Activated T-helper 1 cell treated with Interleukin-2 at 50 U/mL for 16 hours (primary cell): ENCODE measurements at places on chromosomes 16 and 17.
A peak's percentile ranks its signal among the peaks of the same experiment; 100 is the strongest.

DNA sequence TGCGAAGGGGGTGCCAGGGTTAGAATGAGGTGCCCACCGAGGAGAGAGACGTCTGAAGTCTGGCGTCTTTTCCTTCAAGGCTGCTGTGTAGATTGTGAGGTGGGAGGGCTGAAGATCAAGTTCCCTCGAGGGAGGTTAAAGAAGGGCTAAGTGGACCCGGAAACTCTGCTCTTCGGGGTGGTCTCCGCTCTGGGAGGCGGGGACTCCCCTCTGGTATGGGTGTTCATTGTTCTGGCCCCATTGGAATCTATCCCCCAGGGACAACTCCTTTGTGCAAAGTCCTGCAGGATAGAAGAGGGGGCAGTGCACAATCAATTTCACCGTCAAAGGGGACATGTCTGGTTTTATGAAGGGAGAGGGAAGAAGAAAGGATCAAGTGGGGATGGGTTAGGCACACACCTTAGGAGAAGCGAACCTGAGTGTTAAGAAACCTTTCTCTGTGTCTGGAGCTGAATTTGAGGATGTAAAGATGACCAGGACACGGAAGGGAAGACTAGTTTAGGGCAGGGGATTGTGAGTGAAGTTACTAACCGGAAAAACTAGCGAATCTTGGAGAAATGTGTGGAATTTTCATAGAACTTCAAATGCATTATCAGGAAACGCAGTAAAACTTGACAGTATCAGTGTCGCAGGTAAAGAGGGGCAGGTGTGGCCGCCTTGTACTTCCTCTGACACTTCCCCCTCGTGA, 809 bp upstream of the RAB34 start:
- DNase-seq, result no peak

DNA sequence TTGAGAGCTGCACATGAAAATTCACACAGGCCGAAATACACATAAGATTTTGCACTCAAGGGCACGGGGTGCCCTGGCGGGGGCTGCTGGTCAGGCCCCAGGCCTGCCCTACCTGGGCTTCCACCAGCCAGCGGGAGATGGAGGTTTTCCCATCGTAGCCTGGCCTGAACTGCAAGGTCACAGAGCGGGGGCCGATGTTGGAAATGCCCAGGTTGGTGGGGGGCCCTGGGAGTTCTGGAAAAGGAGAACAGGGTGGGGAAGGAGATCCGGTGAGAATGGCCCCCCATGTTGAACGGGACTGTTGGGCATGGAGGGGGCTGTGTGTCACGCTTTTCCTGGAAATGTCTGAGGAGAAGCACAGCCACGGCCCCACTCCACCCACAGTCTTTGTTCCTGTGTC, 87.3 kb upstream of the CDC42EP4 start:
- DNase-seq, result no peak

DNA sequence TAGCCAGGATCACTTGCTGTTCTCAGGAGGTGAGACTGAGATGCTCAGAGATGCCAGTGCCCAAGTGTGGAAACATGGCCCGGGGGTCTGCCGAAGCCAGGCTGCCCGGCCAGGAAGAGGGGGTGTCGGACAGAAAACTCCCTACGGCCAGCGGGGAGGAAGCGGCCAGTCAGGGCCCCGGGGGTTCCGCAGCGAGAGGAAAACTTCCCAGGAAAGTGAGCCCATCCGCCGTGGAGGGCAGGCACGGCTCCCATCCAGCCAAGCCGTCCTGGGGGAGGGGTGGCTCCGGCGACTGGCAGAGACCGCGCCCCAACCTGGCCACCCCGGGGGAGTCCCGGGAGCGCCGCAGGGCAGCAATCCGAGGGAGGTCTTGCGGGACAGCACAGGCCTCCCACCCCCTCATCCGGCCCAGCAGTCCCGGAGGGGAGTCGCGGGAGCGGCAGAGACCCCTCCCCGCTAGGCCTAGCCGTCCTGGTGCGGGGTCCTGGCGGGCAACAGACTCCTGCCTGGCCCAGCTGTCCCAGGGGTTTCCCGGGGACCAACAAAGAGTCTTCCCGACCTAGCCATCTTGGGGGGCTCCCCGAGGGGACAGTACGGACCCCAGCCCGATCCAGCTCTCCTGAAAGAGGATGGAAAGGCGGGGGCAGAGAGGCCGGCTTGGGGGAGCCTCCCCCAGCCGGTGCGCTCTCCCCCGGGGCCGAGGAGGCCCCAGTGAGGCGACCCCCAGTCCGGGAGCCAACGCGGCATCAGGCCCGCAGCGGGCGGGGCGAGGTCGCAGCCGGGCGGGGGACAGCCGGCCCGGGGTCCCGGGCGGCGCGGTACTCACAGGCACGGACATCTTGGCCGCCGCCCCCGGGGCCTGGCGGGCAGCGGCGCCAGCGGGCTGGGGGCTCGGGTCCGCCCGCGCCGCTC, 13.8 kb upstream of the BCAR1 start:
- DNase-seq, result no peak

GRCh38 chr16:79081297-79082066, 519.1 kb downstream of the MAF start:
- DNase-seq, result no peak

GRCh38 chr16:24701521-24701951, 27.9 kb upstream of the TNRC6A start:
- no peak for DNase-seq

- no peak for DNase-seq
Measured at GRCh38 chr17:49258394-49258793, 27.8 kb upstream of the PHOSPHO1 start.

DNA sequence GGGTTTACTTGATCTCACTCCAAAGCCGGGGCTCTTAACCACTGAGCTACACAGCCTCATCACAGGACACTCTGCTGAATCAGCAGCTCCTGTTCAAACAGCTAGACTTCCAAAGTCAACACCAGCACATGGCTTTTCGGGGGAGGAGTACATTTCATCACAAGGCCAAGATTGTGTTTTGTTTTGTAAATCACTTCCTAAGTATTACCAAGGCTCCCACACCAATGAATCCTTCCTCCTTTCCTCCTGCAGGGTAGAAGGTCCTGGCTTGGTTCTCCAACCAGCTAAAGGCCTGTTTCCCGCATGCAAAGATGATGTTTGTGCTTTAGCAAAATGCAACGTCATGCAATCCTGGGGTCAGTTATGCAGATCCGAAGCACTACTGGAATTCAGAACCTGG, 152.5 kb downstream of the XYLT1 start:
- DNase-seq, result no peak

DNA sequence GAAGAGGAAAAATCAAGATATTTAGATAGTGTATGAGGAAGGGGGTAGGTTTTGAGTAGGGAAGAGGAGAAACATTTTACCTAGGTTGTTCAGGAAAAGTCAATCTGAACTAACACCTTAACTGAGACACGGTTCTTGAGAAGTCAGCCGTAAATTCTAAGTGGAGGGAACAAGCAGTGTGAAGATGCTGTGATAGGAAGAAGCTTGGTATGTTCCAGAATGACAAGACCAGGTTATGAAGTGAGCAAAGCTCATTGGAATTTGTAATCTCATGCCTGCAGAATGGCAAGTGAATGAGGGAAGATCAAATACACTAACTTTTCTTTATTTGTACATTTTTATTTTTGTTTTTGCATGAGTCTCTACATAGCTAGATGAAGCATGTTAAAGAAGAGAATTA, 307.6 kb downstream of the ZFHX3 start:
- no peak for DNase-seq

- DNase-seq, result peak; percentile 54
Measured at GRCh38 chr16:28317040-28317880, 24.9 kb downstream of the SBK1 start.

DNA sequence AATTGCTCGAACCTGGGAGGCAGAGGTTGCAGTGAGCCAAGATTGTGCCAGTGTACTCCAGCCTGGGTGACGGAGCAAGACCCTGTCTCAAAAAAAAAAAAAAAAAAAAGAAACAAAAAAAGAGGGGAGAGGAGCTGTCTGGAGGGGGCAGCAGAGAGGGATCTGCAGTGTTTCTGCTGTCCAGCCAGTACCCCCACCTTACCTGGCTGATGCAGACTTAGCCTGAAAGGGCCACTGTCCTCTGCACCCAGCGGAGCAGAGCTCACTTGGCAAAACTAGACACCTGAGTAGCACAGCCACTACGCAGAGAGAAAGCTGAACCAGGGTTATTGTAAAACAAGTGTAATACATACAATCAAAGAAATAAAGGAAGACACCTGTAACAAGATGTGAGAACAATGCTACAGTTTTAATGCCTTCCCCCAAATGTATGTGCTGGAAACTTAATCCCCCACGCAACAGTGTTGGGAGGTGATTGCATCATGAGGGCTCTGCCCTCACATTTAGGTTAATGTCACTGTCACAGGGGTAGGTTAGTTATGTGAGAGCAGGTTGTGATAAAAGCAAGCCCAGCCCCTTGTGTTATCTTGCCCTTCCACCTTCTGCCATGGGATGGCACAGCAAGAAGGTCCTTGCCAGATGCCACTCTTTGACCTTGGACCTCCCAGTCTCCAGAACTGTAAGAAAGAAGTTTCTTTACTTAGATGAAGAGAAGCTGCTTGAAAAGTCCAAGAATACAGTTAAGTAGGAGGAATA, 211.2 kb downstream of the RPTOR start:
- no peak for DNase-seq

GRCh38 chr16:68408967-68409366, 39.3 kb downstream of the SMPD3 start:
- no peak for DNase-seq

DNA sequence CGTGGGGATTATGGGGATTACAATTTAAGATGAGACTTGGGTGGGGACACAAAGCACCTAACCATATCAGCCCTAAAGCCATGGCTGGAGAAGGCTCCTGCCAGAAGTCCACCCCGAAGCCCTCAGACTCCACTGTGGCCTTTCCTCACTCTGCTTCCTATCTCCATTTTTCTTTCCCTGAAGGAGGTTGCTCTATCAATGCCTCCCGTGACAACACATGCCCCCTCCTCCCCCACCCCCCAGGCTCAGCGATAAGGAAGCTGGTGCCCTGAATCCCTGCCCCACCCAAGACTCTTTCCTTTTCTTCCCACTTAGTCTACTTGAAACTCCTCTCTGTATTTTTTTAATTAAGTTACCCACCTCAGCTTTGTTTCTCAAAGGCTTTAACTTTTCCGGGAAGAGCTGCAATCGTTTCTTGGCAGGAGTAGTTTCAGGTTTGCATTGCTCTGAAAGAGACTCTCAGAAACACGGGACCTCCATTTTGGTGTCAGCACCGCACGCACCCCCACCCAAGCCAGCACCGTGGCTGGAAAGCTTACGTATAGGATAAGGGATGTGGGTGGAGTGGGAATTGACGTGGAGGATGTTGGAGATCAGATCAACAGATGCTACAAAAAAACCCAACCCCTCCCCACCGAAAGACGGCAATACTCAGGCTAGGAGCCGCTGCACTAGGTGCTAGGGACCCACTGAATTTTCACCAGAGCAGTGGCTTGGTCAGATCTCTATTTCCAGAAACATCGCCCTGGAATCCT, 15.2 kb upstream of the CA4 start:
- no peak for DNase-seq

- DNase-seq, result no peak
Measured at GRCh38 chr17:62032480-62032879, 32.6 kb downstream of the MED13 start.

GRCh38 chr17:8056232-8056975, 17.5 kb downstream of the ALOX15B start:
- DNase-seq, result no peak

DNA sequence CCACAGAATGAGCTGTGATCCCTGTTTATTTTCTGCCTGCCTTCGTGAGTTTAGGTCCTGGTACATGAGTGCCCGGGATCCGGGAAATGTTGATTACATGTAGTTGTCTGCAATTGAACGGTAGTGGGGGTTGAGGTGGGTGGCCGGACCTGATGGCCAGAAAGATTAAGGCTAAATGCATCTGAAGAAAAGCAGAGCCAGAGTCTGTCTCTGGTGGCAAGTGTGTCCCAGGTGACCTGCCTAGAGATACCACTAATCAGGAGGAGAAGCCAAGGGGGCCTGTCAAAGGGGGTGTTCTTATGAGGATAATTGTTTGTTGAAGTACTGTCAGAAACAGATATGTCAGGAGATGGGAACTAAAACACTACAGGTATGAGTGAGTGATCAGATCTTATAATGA, 154.0 kb upstream of the ASIC2 start:
- no peak for DNase-seq

- DNase-seq, result no peak
Measured at GRCh38 chr16:52492789-52493357, 54.1 kb downstream of the TOX3 start.

GRCh38 chr17:31415004-31415454, 23.6 kb downstream of the RAB11FIP4 start:
- no peak for DNase-seq

DNA sequence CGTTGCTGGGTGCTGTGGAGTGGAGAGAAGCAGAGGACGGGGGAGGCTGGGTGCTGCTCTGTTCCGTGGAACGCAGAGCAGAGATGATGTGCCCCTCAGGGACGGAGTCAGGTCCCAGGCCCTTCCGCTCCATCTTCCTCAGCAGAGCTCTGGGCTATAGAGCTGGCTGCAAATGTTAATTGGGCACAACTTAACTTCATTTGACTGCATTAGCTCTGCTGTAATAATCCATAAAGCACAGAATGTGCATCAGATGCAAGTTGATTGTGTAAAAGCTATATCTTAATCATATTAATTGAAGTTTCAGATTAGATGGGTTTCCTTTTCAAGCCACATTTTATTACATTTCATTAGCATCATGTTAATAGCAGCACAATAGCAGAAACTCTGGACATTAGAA, 212.6 kb downstream of the ABCC12 start:
- DNase-seq, result no peak

GRCh38 chr16:11045441-11045840, 101.1 kb downstream of the CLEC16A start:
- no peak for DNase-seq

DNA sequence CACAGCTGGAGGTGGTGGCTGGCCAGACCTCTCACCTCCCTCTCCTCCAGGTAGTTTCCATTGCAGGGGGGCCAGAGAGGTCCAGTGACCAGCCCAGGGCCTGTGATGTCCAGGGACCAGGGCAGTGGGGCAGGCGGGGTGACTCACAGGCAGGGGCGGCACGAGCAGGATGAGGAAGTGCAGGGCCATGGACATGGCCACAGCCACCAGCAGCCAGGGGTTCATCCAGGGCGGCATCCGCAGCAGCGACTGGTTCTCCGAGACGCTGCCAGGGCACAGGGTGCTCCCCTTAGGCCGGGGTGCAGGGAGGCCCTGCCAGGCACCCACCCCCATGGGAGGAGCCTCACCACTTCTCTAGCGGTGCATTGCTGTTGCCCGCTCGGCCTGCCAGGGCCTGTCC, 12.9 kb upstream of the P2RX1 start:
- no peak for DNase-seq

DNA sequence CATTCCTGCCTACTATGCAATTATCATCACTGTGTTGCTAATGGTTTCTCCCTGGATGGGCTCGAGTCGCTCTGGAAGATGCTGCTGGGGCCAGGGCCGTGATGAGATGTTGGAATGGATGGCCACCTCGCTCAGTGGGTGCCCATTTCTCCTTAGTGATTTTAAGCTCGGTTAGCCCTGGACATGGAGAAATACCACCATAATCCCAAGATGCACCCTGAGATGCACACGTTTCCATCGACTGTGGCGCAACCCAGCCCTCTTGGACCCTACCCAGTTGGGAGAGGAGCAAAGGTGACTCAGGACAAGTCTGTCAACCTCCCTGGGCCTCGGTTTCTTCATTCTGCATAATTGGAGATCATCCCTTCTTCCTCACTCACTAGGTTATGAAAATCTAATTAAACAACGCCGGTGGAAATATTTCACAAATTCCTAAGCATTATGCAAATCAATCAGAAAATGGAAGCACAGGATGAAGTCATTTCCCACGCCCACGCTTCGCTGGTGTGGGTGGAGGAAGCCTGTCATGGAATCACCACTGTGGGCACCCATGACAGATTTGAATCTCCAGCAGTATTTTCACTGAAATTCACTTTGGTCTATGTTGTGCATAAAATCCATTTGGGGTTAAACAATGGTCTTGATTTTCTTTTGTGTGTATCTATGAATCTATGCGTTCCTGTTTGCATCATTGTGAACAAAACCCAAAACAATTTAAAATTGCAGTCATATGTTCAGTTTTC, 195.2 kb downstream of the AXIN2 start:
- DNase-seq, result no peak
